ENCODE measurements at places on chromosomes 1 and 21.
A peak's percentile ranks its signal among the peaks of the same experiment; 100 is the strongest.

- peak; percentile 13 for DNase-seq
Measured at GRCh38 chr1:198088360-198089071, 68.3 kb upstream of the NEK7 start.

DNA sequence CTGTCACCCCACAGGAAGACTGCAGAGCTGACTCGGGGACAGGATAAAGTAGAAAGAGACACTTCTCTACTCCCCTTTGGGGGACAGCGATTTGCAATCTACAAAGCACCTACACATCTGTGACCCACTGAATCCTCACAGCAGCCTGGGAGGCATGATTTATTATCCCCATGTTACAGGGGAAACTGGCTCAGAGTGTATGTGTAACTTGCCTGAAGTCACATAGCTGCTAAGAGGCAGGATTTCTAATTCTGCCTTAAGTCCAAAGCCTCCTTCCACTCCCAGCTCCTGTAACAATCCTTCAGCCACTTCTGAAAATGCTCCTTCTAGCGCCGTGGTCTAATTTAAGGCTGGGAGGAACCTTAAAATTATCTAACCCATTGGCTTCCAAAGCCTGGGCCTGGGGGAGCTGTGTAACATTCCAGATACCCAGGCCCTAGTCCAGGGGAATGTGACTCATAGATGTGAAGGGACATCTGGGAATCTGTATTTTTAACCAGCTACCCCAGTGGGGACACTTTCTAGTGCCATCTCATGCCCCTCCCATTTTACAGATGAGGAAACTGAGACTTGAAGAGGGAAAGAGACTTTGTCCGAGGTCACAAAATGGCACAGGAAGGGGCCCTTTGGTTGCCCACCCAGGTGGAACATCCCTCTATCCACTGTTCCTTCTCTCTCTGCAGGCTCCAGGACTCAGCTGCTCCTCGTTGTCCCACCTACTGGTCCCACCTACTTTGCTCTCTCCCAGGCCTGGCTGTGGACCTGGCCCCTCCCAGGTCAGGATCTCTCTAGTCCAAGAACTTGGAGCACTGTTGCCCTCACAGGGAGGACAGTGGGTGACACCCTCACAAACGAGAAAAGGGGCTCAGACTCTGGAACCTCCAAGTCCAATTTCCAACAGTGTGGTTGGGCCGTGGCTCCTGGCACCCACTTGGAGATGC lies 48.9 kb downstream of the AHDC1 start:
- DNase-seq, result no peak

DNA sequence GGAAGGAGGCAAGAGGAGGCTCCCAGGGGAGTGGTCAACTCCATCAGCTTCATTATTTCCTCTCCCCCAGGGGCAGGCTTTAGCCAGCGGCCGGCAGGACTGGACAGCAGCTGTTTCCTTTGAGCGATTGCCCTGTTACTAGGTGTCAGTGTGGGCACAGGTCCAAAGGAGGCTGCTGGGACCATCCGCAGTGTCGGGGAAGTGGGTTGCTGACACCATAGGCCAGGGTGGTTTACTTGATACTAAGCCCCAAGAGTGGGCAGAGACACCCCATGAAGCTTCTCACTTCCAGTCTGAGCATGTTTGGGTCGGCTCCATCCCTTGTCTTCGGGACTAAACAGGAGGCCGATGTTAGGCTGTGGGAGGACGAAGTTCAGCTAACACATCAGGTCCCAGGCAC lies 63.6 kb downstream of the KAZN start:
- DNase-seq, result no peak

- no peak for DNase-seq
Measured at GRCh38 chr1:11285883-11286734, 13.1 kb downstream of the UBIAD1 start.

DNA sequence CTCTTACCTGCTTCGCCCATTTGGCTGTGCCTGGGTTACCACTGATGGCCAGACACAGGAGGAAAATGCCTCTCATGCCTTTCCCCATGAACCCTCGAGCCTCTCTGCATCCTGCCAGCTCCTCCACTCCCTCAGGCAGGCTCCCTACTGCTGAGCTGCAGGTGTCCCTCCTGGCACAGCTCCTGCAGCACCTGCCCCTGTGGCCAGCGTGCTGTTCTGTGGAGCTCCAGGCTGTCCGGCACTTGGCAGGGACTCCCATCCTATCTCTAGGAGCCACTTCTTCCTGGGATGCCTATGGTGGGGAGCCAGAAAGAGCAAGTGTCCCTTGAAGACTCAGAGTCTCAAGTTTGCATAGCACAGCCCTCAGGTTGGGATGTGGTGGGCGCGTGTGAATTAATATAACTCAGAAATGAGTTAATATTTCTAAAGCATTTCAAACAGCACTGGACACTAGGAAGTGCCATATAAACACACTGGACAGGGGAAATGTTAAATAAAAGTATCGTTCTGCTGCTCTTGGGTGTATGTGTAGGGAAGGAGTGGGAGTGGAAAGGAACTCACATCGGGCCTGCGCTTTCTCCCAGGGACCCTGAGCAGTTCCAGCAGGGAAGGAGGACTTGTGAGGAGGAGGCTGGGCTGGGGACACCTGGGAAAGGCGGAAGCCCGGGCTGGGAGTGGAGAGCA lies 2.7 kb downstream of the LRRC71 start:
- no peak for DNase-seq

GRCh38 chr1:15609631-15610030 lies 7.6 kb upstream of the DDI2 start:
- no peak for DNase-seq

- no peak for DNase-seq
Measured at GRCh38 chr1:235069577-235070563, 58.8 kb downstream of the TOMM20 start.

GRCh38 chr1:188325211-188325610 lies 1496.5 kb downstream of the PLA2G4A start:
- no peak for DNase-seq

GRCh38 chr1:209855006-209855405 lies 27.2 kb downstream of the UTP25 start:
- no peak for DNase-seq

DNA sequence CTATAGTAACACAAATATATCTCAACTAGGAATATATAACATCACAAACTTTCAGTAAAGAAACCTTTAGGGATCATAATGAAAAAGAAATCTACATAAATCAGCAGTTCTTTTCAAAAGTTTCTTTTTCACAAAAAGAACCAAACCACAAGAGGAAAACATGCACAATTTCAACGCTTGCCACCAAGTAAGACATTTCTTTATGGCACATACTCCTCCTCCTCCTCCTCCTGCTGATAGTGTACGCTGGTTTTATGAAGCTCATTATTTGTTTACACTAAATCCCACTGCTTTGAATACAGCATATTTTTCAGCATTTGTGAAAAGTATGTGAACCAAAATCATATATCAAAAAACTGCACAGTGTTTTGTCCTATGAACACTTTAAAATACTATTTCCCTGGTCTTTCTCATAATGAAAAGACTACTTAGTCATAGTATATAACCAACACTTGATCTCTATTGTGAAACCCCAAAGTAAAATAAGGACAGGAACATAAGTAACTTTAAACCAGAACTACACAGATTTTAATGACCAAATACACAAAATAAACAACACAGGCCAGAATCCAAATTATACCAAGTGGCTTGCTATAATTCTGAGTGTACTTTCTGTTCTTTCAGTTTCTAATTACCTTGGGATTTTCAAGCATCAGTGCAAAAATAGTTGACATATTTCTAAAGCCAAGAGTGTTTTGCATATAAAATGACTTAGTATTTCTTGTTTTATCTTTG lies 184.2 kb downstream of the EIF4G3 start:
- DNase-seq, result no peak

GRCh38 chr1:194056169-194056568 lies 869.8 kb upstream of the B3GALT2 start:
- DNase-seq, result no peak

GRCh38 chr1:12341667-12342066 lies 111.8 kb downstream of the VPS13D start:
- DNase-seq, result no peak

DNA sequence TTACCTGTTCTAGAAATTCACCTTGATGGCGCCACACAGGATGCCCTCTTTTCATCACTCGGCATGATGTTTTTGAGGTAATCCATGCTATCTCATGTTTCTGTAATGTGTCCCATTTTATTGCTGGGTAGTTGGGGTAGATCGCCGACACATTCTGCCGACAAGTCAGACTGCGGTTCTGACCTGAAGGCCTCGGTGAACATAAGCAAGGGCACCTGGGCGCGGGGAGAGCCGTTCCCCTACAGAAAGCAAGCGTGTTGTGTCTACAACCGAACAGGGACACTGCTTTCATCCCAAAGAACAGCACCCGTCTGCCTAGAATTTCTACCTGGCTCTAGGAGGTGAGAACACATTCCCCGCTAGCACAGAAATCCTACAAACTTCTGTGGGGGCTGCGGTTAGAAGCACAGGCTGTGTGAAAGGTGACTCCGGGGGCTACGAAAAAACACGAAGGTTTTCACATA lies 149.2 kb downstream of the PPIAL4G start:
- no peak for DNase-seq

DNA sequence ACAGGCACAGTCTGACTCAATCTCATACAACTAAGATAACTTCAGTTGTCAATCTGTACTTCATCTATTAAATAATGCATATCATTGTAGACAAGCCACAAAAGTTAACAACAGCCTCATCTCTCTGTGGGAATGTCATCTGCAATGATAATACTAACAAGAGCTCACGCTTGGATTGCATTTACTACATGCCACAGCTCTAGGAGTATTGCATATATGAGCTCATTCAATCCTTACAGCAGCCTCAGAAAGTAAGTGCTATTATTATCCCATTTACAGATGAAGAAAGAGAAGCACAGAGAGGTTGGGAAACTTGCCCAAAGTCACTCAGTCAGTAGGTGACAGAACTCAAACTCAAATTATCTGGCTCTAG lies 105.7 kb upstream of the GUCA2B start:
- no peak for DNase-seq

GRCh38 chr1:12666141-12666735 lies 22.4 kb downstream of the AADACL4 start:
- DNase-seq, result no peak

GRCh38 chr1:91189096-91189495 lies 167.3 kb upstream of the ZNF644 start:
- no peak for DNase-seq

DNA sequence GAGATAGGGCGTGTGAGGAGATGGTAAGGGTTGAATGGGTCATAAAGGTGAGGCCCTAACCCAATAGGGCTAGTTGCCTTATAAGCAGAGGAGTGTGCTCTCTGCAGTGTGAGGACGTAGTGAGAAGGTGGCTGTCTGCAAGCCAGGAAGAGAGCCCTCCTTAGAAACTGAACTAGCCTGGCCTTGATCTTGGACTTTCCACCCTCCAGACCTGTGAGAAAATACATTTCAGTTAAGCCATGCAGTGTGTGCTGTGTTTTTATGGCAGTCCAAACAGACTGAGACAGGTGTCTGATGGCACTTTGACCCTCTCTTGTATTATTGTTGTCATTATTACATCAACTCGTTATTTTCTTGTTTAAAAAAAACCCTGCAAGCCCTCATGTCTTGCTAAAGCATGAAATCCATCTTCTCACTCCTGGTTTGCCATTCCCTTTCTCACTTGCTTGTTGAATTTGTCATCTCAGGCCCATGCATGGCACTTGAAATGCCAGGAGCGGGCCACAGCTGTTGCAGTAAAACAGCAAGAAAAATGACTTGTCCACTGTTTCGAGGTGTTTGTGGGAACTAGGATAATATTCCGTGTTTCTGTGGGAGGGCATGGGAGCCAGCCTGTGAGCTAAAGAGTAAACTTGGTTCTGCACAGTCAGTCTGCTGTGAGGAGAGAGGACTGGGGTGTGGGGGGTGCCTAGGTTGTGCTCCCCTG lies 78.6 kb downstream of the STUM start:
- DNase-seq, result no peak

- no peak for DNase-seq
Measured at GRCh38 chr1:230809256-230809990, 58.9 kb downstream of the C1orf198 start.

DNA sequence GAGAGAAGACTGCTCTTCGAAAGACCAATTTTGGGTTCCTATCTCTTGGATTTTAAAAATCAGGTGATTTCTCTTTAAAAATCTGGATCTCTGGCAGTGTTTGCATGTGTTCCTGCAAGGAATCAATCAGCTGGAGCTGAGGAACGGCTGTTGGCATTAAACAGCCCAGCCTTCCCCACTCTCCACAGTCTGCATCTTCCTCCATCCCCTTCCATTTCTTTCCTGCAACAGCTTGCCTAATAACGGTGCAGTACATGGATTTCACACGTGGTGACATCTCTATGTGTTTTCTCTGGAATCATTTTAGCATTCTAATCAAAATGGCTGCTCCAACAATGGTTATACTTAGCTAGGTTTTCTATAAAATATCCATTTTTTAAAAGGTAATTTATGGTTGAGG lies 20.0 kb downstream of the RIPPLY3 start:
- no peak for DNase-seq

GRCh38 chr1:234047123-234047522 lies 142.6 kb downstream of the SLC35F3 start:
- no peak for DNase-seq

DNA sequence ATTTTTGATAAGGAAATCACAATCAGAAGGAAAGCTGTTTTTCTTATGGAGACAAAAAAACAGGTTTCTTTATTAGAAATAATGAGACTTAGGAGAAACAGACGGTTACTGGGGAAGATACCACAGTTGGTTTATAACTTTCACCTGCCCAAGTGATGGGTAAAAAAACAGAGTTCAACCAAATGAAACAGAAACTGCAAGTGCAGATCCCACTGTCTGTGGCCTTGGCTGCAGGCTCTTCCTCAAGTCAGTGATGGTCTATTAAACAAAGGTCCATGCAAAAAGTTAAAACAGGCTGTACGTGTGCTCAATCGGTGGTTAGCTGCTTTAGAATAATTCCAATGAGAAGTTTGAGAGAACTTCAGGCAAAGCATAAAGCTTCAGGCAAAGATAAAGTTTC lies 112.1 kb upstream of the NEGR1 start:
- DNase-seq, result no peak

GRCh38 chr1:173152598-173152997 lies 54.5 kb downstream of the TNFSF4 start:
- DNase-seq, result no peak

DNA sequence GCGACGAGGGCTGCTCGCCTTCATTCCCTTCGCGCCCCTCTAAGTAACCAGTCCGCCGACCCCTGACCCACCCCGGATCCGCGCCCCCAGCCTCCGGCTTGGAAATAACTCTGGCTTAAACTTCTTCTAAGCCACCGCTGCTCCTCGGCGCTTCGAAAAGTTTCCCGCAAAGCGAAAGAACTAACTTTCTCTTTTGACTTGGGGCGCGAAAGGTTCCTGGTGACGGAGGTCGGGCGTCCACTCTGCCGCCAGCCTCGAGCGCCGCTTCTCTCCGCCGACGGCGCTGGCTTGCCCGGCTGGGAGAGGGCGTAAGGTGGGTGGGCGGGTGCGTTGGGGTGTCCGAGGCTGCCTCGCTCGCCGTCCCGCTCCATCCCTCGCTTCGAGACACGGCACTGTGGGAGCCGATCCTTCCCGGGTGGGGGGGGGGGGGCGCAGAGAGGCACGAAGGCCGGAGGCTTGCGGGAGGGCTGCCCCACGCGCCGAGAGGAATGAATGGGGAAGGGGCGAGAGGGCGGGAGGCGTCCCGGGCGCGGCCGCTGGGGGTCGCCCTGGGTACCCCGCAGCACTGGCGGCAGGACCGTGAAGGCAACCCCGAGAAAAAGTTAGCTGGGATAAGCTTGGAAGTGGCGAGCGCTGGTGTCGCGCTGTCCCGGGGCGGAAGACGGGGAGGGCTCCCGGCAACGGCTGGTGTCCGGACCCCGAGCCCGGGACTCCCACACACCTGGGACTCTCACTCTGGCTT lies 569 bp downstream of the ATF3 start:
- peak; percentile 48 for DNase-seq

Data from stimulated activated CD4-positive, alpha-beta T cell treated with anti-CD3 and anti-CD28 coated beads, Interleukin-4, amount 100 ng/mL, for 24 hours (primary cell).